Omental fat pad (tissue), 4 donors: ENCODE measurements at places on chromosomes 6 and 20. TPM values are rescaled to one million over a fixed set of nuclear protein-coding genes. Genes with fewer than 3 reads are reported as not detected.

The RAB44 gene
- total RNA-seq = 0.37 TPM

The LAMA2 gene
- 189 TPM for total RNA-seq

The PERP gene
- total RNA-seq = 7.6 TPM

The HLA-DQA1 gene
- 14.5 TPM for total RNA-seq

The NFKBIE gene
- total RNA-seq = 13.1 TPM

The MMP24 gene
- 6.4 TPM for total RNA-seq

The GJA1 gene
- total RNA-seq = 260 TPM

The AURKA gene
- 0.95 TPM for total RNA-seq

The TBXT gene
- not detected for total RNA-seq

The CALHM6 gene
- 4.0 TPM for total RNA-seq

The DZANK1 gene
- total RNA-seq = 1.9 TPM

The MOCS1 gene
- total RNA-seq = 55.1 TPM

The DOK5 gene
- total RNA-seq = 2.2 TPM

The HMGCLL1 gene
- 4.1 TPM for total RNA-seq

The SCGN gene
- total RNA-seq = 4.3 TPM

The MOG gene
- total RNA-seq = not detected
